Left colon (tissue), 2 donors: ENCODE measurements at places on chromosomes 4 and X.
A peak's percentile ranks its signal among the peaks of the same experiment; 100 is the strongest.

DNA sequence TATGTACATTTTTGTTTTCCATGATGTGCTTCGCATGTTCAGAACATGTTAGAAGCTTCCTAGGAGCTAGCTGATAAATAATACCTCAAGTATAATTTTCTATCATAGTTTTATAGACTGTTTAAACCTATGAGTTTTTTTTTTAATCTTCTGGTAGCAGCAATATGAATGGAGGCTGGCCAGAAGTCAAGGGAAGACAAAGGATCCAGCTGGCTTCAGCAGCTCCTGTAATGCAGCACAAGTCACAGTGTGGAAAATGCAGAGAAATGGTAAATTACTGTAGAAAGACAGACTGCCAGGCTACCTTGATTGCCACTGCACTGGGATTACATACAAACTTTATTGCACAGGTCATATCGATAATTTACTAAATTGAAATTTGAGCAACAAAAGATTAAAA lies 537.9 kb downstream of the IQCM start:
- DNase-seq = no peak

GRCh38 chr4:25926462-25926861 lies 12.4 kb downstream of the SMIM20 start:
- DNase-seq = no peak

- no peak for DNase-seq
Measured at GRCh38 chr4:113445286-113445685, 316.3 kb downstream of the CAMK2D start.

DNA sequence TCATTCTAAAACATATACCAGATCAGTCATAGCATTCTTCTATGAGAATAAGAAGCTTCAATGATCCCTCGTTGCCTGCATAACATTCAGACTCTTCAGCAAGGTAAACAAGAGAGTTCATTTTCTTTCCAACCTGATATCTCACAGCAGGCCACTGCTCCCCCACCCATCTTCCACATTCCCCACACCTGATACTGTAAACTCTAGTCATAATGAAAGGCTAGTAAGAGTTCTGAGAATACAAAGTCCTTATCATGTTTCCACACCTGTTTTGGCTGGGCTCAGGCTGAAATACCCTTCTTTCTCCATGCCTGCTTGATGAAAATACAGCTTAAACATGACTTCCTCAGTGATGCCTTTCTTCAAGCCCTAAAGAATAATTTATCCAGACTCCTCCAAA lies 2.3 kb upstream of the AASDH start:
- no peak for DNase-seq

DNA sequence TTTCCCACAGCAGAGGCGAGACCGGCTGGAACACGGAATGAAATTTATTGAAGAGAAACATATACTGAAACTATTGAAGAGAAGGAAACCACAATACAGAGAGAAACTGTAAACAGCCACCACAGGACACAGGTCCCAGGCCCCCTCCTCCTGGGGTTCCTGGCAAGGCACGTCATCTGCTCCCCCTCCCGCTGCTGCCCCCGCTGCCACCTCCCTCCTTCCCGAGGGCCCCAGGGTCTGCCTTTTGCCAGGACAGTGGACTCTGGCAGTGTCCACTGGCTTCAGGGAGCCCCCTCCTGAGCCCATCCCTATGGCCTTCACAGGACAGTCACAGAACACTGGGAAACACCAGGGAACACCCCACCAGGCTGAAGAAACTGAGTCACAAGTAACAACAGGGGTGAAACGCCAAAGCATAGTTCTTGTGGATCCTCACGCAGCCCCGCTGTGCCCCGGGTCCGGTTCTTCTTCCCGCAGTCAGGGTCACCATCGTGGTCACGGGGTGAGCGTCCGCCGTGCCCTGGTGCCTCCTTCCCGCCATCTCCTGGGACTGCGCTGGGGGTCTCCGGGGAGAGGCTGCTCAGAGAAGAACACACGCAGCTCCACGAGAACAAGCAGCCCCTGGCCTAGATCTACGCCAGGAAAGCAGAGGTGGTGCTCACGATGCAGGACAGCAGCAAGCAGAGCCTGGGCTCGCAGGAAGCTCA lies 5.4 kb downstream of the PNMA6E start:
- DNase-seq = no peak

GRCh38 chrX:48468247-48468671 lies 1.8 kb downstream of the SLC38A5 start:
- peak; percentile 52 for DNase-seq
